Right cardiac atrium (tissue), 5 donors: ENCODE measurements at places on chromosomes 16 and 17. TPM values are rescaled to one million over a fixed set of nuclear protein-coding genes. Genes with fewer than 3 reads are reported as not detected.

TAT gene
- 0.02 TPM for polyA plus RNA-seq

GRCh38 chr17:34218748-34219147 lies 36.3 kb upstream of the CCL2 start:
- no peak for DNase-seq

DNA sequence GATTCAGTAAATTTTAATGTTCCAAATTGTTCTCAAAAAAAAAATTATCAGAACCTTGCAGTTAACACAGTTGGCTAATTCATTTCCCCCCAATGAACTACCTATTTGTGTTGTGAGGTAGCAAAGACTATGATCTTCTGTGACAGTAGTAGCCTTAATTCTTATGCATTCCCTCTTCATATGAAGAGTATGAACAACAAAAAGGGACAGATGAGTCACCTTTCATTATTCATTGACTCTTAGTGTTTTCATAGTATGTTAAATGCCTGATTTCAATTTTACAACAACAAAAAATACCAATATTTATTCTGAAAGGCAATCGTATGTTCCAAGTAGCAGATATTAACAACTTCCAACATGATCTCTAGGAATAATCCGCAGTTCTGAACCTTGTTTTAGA lies 3.6 kb upstream of the SLFN11 start:
- DNase-seq: no peak

- DNase-seq: peak; percentile 48
Observed at GRCh38 chr17:3959295-3959899, 4.8 kb downstream of the ATP2A3 start.

GRCh38 chr16:83363521-83363920 lies 444.3 kb upstream of the HSBP1 start:
- DNase-seq: no peak

DNA sequence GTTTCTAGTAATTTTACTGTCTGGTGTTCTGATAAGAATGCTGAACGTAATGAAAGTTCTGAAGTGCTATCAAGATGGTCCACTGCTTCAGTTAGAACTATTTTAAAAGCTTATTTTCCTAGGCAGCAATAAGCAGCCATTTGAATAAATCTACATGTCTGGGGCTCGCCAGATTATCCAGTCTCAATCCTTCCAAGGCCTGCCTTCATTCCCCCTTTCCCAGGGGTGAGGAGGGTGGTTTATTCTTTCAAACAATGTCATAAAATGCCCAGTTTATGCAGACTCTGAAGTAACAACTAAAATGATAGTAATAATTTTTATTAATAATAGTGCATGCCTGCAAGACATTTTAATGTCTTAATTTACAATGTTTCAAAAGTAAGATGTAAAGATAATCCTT lies 2.4 kb downstream of the CDH11 start:
- DNase-seq: no peak

DNA sequence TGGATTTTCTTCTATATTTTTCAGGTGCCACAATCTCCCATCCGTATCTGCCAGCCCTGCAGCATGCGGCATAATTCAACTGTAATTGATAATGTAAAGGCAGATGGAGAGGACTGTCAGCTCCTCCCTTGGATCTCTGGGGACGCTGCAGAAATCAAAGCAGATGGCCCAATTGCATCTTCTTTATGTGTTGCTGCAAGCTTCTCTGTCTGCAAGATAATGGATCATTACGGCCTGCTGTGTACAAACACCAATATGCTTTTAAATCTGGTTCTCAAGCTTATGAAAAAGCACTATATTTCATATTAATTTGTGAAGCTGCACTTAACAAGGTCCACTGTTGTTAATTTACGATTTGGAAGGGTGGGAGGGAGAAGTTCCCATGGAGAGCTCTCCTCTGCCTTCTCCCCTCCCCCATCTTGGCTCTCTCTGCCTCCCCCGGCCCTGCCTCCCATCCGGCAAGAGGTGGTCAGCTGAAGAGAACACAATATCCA lies 607.5 kb downstream of the TOX3 start:
- no peak for DNase-seq

DNA sequence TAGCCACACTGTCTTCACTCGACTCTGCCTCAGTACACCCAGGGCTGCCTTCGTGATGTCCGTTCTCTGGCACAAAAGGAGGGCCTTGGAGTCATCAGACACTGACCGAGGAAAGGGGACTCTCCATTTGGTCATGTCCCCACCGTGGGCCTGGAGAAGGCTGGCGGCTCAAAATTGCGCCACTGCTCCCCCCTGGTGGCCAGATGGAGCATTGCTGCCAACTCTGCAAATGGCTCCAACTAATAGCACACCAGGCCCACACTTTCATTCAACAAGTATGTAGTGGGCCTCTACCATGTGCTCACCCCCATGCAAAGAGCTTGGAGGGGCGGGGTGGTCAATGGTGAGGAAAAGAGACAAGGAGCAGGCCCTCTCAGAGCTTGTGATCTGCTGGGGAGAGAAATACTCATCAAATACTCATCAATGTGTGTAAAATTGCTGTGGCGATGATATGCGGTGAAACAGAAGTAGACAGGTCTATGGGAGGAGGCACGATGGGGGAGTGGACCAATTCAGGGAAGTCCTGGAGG lies 5.2 kb upstream of the GRIN2C start:
- peak; percentile 90 for DNase-seq

MRTFB gene
- 12.9 TPM for polyA plus RNA-seq

GRCh38 chr17:62995377-62995885 lies 29.4 kb downstream of the TANC2 start:
- peak; percentile 44 for DNase-seq

- DNase-seq: no peak
Observed at GRCh38 chr17:81400996-81401722, 5.9 kb downstream of the BAHCC1 start.

TOP3A gene
- polyA plus RNA-seq: 8.9 TPM

- DNase-seq: no peak
Observed at GRCh38 chr16:31130899-31131298, 4.6 kb downstream of the PRSS8 start.

- DNase-seq: no peak
Observed at GRCh38 chr17:48491527-48492273, 39.1 kb downstream of the HOXB1 start.

COQ9 gene
- polyA plus RNA-seq: 206 TPM

GRCh38 chr16:74771656-74772315 lies 2.8 kb downstream of the FA2H start:
- no peak for DNase-seq

ZNF263 gene
- polyA plus RNA-seq: 8.3 TPM
